NCI-H510A (cell line): ENCODE measurements at places on chromosomes 6 and 20.

DNA sequence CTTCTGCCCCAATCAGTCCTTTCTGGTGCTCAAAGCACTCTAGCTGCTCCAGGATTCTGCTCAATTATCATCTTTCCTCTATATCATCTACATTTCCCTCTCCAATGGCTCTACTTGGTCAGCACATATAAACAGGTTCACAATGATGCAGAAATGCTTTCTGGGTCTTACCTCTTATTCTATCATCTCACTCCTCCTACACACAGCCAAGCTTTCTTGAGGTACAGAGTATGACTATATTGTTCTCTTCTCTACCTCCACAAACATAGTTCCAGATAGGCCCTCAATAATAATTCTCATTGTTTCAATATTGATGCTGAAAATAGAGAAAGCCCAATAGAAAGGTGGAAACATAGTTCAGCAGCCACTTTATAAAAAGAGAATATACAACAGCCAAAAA is 48.2 kb downstream of the HIVEP2 start:
- no peak for DNase-seq

DNA sequence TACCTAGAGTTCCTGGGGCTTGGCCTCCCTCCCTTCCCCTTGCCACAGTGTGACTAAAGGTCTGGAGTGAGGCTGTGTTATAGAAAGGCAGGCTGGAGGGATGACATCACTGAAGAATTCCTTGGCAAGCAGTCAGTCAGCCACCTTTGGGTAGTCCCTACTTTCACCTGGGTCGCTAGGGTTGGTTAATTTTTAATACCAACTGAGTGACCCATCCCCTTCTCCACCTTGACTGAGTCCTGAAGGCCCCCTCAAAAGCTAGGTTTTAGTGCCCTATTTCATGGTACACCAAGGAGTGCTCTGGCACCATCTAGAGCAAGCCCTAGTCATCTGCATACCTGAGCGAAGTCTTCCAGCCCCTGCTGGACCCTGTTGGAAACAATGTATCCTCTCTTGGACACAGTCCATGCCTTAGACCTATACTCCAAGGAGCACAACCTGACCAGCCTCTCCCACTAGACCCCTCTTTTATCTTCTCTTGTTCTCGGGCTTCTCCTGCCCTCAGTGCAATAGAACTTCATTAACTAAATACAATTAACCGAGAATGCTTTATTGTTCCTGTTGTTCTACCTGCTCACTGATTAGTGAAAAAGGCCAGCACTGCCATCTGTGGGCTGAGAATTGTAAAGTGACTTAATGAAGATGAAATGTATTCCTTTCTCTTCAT is 44.6 kb downstream of the RIN2 start:
- no peak for DNase-seq

DNA sequence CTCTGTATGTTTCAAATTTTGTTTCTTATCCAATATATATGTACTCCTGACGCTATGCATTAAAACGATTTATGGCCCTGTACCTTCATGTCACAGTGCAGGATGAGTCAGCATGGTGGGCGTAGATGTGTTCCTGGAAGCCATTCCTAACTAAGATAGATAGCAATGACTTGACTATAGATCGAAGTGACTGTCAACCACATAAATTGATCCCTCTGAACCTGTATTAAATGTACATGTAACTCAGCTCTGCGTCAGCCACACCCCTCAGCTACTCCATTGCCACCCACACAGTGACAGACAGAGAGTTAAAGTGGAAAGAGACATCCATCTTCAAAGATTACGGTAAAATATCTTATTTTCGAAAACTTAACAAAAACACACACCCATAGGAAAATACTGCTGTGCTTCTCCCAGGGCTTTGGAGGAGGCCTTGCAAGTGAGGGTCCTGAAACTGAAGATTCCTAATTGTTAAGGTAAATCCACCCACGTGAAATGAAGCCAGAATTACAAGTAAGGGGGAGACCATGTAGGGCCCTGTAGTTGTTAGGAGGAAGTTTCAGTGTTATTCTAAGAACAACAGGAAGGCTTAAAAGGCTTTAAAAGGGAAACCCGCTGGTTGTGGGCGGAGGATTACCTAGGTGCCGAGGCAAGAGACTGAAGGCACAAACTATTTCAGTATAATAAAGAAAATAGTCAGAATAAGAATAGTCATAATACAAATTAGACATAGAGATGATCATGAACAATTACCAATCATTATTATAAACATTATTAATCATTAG is 10.3 kb upstream of the RAD21L1 start:
- DNase-seq, result no peak

DNA sequence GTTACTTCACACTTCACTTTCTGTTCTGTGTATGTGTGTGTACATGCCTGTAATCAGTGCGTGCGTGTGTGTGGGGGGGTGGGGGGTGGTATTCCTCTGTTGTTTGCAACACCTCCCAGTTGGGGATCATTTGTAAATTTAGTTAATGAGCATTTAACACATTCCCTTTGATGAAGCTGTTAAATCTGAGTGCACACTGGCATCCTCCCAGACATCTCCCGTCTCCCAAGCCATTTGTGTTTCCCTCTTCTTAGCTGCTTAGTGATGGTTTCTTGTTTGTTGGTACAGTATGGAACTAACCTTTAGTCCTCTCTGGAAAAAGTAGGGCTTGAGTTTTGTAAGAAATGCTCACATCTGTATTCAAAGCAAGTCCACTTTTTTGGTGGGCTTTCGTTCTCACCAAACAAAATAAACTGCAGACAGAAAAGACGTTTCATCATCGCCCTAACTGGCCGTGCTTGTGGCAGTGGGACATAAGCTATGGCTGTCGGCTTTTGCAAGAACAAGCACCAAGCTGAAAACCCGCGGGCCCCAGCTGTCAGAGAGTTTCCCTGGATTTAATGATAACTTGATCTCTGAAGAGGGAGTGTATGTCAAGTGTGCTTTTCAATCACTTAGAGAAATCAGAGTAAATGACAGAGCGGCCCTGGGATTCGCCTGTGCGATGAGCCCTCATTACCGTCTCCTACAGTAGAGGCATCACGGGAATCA is 54.9 kb upstream of the SASH1 start:
- DNase-seq, result no peak

DNA sequence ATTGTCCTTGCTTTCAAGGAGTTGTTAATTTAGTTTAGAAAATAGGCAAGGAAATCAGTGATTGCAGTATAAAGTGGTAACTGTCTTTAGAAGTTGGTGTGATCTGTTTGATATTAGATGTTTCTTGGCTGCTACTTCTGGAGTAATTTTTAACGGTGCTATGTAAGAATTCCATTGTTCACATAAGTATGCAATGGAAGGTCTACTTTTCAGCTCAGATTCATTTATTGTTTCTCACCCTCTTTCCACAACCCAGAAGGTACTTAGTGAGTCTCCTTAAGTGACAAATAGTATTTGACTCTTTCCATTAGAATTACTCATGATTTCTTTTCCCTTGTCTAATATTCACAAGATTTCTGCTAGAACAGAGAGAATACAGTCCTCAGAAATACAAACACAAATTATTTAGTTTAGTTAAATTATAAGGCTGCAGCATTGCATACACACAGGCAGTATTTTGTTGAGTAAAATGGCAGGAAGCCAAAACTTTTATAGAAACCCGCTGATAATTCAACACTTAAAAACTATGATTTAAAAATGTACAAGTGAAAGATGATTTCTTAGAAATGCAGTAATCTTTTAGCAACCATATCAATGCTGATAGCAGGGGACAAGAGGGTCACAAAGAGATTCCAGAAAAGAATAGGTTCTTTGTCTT is 554.3 kb downstream of the CD109 start:
- no peak for DNase-seq

- no peak for DNase-seq
Measured at GRCh38 chr6:25138233-25138933, 140.8 kb upstream of the CARMIL1 start.

GRCh38 chr20:2688041-2688591 is 4.5 kb upstream of the EBF4 start:
- peak; percentile 46 for DNase-seq

DNA sequence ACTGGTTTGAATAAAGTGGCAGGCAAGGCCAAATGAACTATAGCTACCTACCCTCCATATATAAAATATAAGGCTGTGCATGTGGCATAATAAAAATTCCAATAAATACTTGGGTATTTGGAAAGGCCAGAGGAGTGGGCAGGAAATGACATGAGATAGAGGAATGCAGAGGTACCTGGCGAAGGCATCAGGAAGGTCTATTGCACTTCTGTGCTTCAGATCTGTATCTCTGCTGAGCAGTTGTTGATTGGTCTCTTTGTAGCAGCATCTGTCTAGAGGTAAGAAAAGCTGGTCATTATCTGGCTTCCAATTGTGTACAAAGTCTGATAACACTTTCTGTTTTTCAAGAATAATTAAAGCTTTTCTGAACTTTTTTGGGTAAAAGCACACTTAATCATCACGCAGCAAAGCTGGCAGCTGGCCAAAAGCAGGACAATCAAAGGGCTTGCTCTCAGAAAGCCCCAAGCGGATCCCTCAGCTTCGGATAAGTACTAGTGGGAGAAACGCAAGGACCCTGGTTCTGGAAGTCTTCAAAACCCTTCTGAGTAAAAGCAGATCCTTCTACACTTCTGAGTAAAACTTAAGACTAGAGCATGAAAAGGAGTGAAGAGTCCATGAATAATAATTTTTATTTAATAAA is 120.1 kb upstream of the TCF21 start:
- no peak for DNase-seq

DNA sequence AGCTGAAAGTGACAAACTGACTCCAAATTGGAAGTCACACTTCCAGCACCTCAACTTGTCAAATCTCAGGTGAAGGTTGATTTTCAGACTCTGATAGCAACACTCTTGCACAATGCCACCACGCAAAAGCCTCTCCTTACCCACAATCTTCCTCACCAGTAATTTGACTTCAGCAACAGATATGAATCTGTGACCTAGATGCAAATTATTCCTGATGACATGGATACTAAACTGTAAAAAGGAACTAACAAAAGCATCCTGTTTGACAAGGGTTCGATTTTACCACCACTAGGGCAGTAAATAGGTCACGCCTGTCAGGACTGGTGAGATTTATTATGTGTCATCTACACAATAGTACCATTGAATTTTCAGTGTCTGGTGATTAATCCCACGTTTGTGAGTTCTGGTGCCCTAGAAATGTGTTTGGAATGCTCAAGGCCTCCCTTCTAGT is 134.4 kb upstream of the COL21A1 start:
- peak; percentile 69 for DNase-seq

GRCh38 chr20:38947931-38948362 is 14.2 kb upstream of the DHX35 start:
- DNase-seq, result no peak

DNA sequence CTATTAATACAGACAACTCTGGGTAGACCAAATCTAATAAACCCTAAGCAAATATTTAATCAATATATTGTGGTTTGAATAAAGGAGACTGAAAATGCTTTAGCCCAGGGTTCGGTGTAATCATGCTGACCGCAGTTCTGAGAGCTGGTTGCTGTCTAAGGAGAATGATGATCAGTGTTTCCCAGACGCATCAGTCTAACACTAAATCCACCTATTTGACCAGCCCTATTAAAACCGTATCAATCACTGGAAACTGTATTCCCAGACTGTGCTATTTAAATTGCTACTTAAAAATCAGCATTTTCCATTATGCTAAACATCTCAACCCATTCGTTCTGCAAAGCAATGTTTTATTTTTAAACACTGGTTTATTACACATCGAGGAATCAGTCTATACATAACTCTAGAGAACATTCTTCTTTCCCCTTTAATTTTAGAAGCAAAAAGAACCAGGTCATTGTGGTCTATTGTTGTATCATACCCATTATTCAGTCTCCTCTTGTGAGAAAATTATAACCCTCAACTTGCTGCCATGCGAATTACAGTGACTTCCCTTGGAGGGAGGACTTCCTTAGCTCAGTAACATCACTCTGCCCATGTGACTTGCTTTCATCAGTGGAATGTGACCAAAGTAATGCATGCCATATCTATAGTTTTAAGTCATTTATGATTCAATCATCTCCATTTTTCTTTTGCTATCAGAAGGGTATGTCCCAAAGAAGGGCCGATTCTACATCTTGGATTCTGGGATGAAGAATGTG is 515.2 kb upstream of the JAG1 start:
- no peak for DNase-seq

DNA sequence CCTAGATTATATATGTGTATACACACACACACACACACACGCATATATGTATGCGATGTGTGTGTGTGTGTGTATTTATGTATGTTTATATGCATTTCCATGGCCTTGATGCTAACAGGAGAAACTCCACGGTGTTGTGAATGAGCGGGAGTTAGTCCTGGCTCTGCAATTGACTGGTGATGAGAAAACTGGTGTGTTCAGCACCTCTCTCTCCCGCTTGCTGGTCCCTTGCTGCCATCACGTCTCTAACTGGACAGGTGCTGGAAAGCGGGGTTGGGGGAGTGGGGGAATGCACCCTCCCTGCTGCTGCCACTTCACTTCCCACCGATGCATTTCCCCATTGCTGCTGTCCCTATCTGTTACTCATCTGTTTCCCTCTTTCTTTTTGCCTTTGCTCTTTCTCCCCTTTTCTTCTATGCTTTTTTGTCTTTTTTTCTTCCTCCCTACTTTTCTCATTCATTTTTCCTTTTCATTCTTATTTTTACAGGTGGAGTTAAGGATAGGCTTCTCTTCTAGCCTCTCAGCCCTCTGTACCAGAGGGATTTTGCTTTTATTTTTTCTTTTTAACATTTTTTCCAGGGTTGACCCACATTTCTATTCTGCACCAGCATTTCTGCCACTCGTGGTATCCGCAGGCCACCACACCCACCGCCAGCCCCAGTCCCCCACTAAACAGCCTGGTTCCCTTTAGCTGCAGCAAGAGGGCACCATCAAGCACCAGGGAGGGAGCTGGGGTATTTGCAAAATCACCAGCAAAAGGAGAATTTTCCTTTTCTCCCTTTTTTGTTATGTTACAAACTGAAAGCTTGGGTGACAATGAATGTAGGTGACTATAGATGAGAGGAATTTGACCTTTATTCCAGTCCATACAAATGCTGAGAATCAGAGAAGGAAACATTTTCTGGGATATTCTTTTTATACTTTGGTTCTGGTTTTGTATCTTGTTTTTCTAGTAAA is 115.6 kb downstream of the TCP11 start:
- DNase-seq, result no peak

GRCh38 chr20:10671221-10671918 is 2.4 kb downstream of the JAG1 start:
- peak; percentile 40 for DNase-seq

DNA sequence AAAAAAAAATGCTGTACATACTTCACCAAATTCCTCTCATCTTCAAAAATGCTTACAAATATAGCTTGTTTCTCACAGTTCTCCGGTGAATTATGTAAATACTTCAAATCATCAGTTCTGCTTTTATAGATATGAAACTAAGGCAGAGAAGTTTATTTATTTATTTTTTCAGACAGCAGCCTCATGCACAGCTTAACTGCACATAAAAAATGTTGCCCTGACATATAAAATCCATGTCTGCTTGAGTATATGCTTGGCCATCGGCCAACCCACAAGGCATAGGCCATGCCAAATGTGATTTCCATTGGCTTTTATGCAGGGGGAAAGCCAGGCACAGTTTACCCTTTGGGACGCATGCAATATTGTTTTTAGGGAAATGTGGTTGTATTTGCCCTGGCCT is 57.3 kb upstream of the PHACTR2 start:
- no peak for DNase-seq
